ENCODE measurements at places on chromosomes 1 and 21.
A peak's percentile ranks its signal among the peaks of the same experiment; 100 is the strongest.

DNA sequence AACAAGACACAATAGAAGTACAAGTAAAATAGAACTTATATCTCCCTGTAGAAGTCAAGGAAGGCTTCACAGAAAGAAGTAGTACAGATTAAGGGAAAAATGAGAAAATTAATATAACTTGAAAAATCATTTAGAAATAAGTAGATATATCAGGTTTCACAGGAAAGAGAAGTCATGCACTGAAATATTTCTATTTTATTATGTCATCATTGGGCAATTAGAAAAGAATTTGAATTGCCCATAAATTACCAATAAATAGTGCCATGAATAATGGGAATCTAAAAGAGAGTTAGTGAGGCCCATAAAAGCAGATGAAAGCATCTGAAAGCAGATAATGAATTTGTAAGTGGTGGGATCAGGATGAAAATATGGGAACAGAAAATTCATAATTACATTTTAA lies 1597.8 kb downstream of the PLA2G4A start:
- DNase-seq: no peak

GRCh38 chr1:5231541-5232315 lies 577.3 kb downstream of the AJAP1 start:
- DNase-seq: no peak

DNA sequence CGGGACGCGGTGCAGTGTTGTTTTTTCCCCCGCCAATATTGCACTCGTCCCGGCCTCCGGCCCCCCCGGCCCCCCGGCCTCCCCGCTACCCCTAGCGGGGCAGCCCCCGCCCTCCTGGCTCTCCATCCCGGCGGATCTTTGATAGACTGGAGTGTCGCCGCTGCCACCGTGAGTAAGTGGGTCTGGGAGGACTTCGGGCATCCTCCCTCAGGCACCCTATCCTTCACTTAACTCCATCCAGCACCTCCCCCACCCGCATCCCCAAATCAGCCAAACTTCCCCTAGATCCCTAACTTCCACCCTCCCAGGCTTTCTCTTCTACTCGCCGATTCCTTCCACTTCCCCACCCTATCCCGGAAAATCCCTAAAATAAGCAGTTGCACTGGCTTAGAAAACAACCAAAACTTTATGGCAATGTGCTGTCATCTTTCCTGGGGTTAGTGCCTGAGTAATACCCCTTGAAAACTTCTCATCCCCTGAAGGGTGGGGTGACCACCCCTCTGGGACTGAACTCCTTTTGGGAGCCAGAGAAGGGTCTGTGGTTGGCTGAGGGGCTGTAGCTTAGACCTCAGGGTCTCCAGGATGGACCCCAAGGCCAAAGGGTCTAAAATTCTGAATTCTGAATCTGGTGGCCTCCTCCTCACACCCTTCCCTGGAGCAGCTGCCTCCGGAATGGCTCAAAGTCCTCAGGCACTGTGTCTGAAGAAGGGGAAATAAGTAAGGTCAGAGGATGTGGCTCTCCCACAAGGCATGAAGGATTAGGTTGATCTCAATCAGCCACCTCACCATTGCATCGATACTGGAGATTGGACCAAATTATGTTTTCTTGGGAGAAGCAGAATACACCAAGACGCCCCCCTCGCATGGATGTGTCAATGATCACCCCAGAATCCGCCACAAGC lies 12.2 kb downstream of the THBS3 start:
- DNase-seq: no peak

DNA sequence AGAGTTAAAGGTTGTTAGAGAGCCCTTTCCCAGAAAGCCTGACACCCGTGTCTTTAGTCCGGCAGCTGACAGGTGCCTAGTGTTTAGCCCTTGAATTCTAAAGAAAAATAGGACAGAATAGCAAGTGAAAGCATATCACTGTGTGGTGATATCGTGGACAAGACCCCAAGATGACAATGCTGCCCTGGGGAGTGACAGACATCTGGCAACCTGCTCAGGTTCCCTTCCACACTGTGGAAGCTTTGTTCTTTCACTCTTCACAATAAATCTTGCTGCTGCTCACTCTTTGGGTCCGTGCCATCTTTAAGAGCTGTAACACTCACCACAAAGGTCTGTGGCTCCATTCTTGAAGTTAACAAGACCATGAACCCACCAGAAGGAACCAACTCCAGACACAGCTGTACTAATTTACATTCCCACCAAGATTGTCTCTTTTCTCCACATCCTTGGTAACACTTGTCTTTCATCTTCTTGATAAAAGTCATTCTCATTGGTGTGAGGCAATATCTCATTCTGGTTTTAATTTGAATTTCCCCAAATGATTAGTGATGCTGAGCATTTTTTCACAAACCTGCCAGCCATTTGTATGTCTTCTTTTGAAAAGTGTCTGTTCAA lies 107.6 kb upstream of the SGIP1 start:
- DNase-seq: no peak

GRCh38 chr1:64895500-64895899 lies 70.8 kb downstream of the JAK1 start:
- no peak for DNase-seq

GRCh38 chr1:75345538-75346292 lies 211.5 kb downstream of the LHX8 start:
- DNase-seq: no peak

- no peak for DNase-seq
These were observed 1109.8 kb upstream of the B3GALT2 start for GRCh38 chr1:194296201-194296600.

DNA sequence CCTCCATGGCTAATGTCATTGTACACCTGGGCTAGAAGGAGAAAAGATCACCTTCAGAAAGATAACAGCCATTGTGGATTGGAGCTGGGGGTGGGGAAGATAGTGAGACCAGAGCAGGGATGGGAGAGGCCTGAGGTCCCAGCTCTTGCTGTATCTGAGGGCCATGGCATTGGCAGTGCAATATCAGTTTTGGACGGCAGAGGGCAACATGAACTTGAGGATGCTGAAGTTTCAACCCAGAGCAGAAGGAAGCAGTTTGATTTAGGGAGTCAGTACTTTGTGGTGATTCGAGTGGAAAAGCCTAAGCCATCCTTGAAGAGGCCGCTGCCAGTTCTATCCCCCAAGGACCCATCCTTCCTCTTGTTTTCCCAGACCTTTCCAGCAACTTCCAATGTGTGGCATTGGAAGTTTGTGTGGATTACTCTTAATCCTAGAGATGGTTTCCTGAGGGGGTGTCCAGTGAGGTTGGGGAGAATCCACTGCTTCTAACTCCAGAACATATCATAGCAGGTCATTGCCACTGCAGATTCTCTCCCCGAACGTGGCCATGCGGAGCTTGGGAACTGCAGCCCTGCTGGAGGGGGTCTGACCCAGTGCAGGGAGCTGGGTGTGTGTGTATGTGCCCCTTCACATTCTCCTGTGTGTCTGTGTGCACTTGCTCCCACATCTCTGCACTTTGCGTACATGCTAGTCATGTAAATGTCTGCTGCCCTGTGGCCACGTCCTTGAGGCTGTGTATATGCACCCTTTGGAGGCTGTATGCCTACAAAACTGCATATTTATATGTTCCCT lies 24.1 kb downstream of the SLC26A9 start:
- DNase-seq: peak; percentile 80

DNA sequence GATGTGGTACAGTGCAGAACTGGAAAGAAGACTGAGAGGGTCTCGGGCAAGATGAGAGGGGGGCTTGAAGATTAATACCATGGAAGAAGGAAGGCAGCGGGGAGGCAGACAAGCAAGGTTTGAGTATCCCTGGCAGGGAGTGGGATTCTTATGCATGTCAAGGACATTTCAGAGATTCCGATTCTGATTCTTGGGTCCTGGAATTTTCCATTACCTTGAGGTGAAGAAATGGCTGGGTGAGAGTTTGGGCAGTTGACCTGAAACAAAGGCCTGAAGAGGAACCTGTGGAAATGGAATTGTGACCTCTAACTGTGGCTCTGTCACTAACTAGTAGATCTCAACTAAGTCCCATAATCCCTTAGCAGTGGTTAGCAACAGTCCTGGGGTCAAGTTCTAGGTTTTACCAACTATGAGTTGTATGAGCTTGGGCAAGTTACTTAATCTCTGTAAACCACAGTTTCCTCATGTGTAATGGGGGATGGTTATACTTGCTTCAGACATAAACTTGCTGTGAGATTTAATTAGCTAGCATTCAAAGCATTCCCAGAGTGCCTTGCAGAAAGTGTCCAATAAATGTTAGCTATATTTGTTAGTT lies 8.6 kb upstream of the ACTN2 start:
- DNase-seq: no peak

DNA sequence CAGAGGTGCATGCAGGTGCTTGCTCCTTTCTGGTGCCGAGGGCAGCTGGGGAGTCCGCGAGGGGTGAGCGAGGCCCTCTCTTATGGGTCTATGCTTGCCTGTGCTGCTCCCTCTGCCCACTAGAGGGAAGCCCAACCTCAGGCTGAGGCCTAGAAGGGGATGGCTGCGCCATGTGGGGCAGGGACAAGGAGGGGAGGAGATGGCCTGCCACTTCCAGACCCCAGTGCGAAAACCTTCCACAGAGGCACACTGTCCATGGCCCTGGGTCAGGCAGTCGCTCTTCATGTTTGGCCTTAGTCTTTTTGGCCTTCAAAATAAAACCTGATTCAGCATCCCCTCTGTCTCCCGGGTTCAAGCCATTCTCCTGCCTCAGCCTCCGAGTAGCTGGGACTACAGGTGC lies 14.0 kb downstream of the RHBG start:
- DNase-seq: peak; percentile 72

DNA sequence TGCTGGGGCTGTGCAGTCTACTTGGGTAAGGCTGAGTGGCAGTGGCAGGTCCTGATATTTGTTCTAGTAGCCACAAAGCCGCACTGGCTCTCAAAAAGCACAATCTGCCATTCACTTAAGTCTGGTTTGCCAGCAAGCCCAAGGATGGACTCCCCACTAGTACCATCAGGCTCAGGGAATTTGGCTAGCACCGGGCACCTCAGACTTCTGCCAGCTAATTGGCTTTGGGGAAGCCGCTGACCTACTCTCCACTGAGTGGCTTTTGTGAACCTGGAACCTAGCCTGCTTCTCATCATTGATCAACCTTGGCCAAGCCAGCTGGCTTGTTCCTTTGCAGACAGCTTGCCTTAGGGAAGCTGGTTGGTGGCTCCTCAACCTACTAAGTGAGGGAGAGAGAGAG lies 83.1 kb downstream of the ESRRG start:
- no peak for DNase-seq

GRCh38 chr1:111570781-111571181 lies 48.8 kb upstream of the RAP1A start:
- peak; percentile 34 for DNase-seq

GRCh38 chr1:46062651-46063319 lies 69.6 kb downstream of the PIK3R3 start:
- DNase-seq: peak; percentile 48

- no peak for DNase-seq
These were observed 11.0 kb downstream of the OR2M5 start for GRCh38 chr1:248155927-248156326.

DNA sequence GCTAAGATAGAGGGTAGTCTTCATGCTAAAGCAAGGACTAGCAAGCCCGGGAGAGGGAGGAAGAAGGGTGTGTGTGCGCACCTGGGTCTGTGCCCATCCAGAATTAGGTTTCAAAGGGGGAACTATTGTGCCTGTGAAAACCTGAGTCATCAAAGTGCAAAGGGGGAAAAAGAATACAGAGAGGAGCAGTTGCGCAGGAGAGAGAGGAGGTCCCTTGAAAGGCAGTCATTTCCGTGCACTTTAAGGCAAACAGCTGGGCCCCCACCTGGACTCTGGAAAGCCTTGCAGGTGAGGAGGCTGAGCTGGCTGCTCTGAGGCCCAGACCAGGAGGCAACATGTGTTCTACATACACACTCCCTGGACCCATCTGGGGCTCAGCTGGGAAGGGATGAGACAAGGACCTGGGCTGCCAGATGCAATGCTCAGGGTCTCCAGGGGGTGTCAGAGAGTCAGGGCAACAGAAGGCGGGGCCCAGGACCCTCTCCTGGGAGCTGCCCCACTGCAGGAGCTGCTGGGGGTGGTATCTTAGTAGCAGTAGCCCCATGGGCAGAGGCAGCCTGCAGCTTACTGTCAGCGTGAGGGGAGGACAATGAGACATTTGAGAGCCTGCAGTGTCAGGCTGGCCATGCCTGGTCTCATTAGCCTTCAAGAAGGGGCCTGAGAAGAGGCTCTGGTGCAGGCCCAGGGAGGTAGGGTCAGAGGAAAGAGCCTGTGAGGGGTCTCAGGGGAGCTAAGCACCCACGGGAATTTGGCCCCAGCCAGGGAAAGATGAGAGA lies 14.3 kb downstream of the PROK1 start:
- no peak for DNase-seq

DNA sequence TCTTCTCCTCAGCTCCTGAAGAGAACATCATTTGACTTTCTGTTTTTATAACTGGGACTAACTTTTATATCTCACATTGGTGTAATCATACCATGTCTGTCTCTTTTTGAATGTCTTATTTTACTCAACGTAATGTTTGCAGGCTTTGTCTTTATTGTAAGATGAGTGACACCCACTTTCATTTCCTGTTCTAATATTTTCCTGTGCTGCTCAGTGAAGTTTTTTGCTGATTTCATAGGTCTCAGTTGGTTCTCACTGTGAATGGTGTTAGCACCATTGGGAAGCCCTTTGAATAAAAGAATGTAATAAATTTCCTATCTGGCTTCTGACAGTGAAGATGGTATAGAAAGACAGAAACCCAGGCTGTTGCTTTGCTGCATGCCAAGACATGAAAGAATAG lies 84.0 kb downstream of the RAVER2 start:
- DNase-seq: no peak

DNA sequence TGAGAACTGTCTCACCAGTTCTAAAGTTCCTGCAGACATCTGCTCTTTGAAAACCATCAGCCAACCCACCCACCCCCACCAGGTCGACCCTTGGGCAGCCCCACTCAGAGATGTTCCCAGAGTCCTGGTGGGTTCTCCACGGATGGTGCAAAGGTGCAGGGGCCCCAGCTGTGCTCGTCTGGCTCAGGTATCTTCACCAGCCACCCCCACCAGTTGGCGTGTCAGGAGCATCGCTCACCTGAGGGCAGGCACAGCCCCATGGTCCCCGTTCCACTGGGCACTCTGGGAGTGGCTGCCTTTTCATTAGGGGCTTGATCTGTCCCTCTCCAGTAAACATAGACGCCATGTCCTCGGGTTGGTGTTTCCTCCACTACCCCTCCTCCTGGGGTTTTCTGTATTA lies 70.5 kb downstream of the UMODL1 start:
- DNase-seq: no peak

GRCh38 chr1:29563571-29563970 lies 327.2 kb downstream of the PTPRU start:
- no peak for DNase-seq

- DNase-seq: no peak
These were observed 201.0 kb downstream of the CAMTA1 start for GRCh38 chr1:6986281-6986680.

GRCh38 chr1:211192227-211192626 lies 58.3 kb upstream of the KCNH1 start:
- no peak for DNase-seq

GRCh38 chr1:9065213-9065751 lies 4.2 kb downstream of the SLC2A5 start:
- no peak for DNase-seq

- DNase-seq: no peak
These were observed 1.3 kb downstream of the AGO3 start for GRCh38 chr1:35932158-35932636.

DNA sequence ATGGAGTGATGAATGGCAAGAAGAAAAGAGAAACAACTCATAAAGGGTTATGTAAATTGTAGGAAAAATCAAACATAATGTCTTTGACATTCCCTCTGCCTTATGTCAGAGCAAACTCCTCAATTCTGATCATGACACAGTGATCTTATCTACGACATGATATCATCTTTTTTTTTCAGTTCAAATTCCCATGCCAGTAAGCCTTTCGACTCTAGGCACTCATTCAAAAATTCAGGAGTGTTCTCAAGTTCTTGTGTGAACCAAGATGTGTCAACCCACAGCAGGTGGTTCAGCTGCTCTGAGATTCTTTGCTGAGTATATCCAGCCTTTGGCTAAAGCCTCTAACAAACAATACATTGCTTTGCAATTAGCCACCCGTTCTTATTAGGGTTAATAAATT lies 97.1 kb upstream of the ESRRG start:
- no peak for DNase-seq

Data from activated CD4-positive, alpha-beta T cell treated with anti-CD3 and anti-CD28 coated beads, Interleukin-2, amount 50 U/mL, for 48 hours (primary cell).